ENCODE measurements at places on chromosomes 6 and 20.

DNA sequence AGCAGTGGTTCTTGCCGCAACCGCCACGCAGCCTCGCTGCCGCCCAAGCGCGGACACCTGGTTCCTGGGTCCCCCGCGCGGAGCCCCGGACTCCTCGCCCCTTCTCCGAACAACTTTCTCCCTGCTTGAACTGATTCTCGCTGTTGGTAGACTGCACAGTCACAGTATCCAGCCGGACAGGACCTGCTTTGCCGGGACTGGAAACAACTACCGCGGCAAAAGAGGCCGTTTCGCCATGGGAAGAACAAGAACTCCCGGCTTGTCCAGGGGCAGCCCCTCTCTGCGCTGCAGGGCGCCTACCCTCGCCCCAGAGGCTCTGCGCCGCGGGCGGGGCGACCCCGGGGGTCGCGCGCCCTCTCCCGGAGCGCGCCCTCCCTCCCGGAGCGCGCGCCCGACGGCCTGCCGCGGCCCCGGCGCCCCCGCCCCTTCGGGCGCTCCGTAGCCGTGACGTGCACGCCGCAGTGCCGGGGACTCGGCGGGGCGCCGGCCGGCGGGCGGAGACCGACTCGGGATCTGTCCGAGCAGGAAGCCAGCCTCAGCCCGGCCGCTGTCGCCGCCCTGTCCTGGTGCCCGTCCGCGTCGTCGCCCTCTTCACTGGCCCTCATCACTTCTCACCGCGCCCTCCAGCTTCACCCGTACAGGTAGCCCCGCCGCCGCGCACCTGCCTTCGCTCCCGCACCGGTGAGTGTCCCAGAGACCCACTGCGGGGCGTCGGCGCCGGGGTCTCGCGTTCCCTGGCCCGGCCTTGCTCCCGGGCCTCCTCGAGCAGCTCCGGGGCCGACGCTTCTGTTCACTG lies at the start of gene MYO6:
MYO6 (plus strand) TSS at position 497 of the 796 bp plus-strand sequence. CDS start 68,309 bp downstream, outside the sequence.
- DNase-seq = peak; percentile 45

- DNase-seq = peak; percentile 65
Measured at GRCh38 chr6:155352811-155353210, 38.5 kb upstream of the TFB1M start.

GRCh38 chr6:36263390-36264000 lies 6.4 kb upstream of the PNPLA1 start:
- no peak for DNase-seq

DNA sequence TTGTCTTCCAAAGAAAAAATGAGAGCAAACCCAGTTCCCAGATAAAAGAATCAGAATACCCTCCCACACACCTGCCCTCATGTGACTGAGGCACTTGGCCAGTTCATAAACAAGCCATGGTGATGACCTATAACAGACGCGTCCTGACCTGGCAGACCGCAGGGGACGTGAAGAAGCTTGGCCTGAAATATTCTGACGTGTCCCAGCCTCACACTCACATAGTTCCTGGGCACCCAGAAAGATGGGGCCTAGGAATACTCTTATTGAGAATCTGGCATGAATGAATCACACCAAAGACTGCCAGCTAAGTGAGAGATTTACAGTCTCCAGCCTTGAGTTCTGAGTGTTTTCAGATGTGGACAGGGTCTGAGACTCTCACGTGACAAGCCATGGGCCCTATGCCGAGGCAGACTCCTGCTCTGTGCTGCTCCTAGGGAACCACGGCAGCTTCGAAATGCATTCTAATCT lies 17.2 kb upstream of the MAP3K4 start:
- peak; percentile 95 for DNase-seq

DNA sequence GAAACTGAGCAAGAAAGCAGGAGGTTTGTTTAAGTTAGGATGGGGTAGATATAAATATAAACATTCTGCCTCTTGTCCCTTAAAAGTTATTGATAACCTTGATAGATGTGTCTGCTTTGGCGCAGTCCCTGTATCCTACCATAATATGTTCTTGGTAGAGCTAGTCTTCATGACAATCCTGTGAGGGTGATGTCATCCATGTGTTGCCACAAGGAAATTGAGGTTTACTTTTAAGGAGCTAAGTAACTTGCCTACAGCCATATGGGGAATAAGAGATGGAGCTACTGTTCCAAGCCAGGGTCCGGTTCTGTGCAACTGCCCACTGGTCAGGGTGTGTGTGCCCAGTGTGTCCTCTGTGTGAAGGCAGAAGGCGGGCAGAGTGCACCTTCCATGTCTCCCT lies 78.5 kb downstream of the SSR1 start:
- DNase-seq = no peak

- peak; percentile 99 for DNase-seq
Measured at GRCh38 chr6:108737594-108738546, 110.4 kb upstream of the ARMC2 start.

- peak; percentile 22 for DNase-seq
Measured at GRCh38 chr20:50792708-50793574, 1.9 kb upstream of the BCAS4 start.

- peak; percentile 74 for DNase-seq
Measured at GRCh38 chr6:35049900-35050756, 91.0 kb downstream of the TCP11 start.

GRCh38 chr6:53829698-53830221 lies 35.0 kb downstream of the LRRC1 start:
- no peak for DNase-seq

GRCh38 chr6:106163966-106164877 lies 78.1 kb downstream of the PRDM1 start:
- peak; percentile 83 for DNase-seq

DNA sequence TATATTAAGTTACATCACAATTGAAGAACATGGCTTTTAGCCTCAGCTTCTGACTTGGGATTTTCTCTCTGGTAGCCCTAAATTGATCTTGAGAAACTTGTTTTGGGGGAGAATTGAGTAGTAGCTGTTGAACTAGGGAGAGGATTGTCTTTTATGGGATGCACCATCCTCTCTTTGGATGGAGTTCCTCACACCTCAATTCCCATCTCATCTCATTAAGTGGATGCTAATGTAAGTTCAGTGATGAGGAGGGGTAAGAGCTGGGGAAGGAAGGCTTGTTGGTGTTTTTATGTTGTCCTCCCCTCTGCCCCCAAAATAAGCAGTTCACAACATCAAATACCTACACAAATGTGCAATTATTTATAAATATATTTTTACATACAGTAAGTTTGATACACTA lies 4.0 kb downstream of the GJA1 start:
- no peak for DNase-seq

GRCh38 chr6:157879034-157879872 lies 56.2 kb downstream of the SNX9 start:
- DNase-seq = no peak

GRCh38 chr6:98487612-98488011 lies 346.8 kb upstream of the POU3F2 start:
- DNase-seq = no peak

- DNase-seq = peak; percentile 70
Measured at GRCh38 chr20:62768551-62769287, 27.6 kb upstream of the MRGBP start.

GRCh38 chr6:4672772-4673171 lies 103.4 kb upstream of the CDYL start:
- DNase-seq = peak; percentile 61

- DNase-seq = no peak
Measured at GRCh38 chr20:2138396-2138795, 36.8 kb downstream of the STK35 start.

- no peak for DNase-seq
Measured at GRCh38 chr20:57426831-57427230, 35.6 kb downstream of the RBM38 start.

- DNase-seq = no peak
Measured at GRCh38 chr6:143863771-143864170, 503 bp upstream of the ZC2HC1B start.

- DNase-seq = peak; percentile 46
Measured at GRCh38 chr6:33692078-33692759, 19.3 kb downstream of the UQCC2 start.

DNA sequence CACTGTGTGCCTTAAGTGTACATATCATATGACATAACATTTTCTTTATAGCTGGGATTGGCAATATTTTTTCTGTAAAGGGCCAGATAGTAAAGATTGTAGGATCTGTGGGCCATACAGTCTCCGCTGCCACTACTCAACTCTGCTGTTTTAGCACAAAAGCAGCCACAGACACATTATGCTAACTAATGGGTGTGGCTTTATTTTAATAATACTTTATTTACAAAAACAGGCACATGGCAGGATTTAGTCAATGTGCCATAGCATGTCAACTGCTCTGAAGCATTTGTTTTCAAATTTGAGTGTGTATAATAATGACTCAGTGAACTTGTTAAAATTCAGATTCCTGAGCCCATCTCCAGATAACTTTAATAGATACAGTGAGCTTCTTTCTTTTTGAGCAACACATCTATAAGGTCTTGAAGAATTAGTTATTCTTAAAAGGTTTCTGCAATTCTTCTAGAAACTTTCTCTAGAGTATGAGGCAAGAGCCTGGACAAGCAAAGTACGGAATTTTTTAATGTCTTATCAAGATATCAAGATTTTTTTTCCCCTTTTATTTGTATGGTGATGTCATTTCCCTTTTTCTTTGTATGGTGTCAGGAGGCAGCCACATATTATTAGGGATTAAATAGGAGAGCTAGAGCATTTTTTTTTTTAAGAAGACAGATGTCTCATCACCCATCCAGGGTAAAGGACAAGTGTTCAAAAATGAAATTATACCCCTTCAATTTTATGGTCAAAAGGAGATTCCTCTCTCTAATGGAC lies 518.3 kb downstream of the DHX35 start:
- DNase-seq = no peak

DNA sequence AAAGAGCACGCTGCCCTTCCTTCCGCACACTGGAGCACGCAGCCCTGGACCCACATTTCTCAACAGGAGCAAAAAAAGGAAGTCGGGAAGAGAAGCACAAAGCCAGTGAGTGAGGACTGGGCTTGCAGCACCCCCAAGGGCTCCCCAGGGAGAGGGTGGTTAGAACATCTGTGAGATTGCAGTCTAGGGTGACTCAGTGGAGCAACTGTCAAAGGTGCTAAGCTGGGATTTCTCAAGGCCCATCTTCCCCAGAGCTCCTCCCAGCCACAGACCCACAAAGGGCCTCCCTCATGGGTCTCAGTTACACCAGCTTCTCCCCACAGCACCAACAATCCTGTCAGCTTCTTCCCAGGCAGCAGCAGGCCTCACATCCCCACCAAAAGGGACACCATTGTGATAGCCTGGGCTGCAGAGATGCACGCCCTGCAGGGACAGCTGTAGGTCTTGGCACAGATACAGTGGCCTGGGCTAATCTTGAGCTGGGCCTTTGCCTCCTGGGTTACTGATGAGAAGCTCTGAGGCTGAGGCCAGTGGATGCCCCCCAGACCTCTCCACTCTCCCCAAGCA lies 39.6 kb upstream of the CD93 start:
- no peak for DNase-seq

Data from astrocyte (in vitro differentiated cells and primary cell).